ENCODE measurements at places on chromosomes 2 and 18.

GRCh38 chr2:99609851-99610381 lies 120.1 kb upstream of the REV1 start:
- DNase-seq, result no peak

DNA sequence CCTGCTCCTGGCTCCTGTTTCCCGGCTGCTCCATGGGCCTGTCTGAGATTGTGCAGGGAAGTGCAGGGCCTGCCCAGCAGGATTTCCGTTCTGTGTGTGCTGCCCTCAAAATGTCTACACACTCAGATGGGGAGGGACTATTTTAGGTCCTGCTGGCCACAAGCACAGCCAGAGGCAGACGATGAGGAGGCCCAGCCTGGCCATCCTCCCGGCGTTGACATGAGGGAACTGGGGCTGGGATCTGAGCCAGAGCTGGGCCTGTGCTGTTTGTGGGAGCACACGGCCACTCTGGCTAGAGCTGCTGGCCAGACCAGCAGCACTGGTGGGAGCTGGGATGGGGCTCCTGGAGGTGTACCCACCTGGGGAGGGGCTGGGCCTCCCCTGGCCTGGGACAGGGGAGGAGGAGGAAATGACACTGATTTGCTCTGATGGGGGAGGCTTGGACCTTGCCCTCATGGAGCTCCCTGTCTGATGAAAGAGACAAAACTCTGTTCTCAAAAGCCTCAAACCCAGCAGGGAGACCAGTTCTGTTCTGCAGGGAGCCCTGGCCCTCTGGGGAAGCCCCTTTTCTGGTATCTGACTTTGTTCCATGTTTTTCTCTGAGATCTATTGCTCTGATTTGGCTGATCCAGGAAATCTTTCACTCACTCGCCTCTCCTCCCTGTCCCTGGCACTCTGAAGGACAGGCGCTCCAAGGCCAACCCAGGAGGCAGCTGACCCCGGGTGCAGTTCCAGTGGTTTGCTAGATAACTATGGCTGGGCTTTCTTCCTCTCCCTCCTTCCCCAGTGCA lies 161.8 kb downstream of the DYSF start:
- no peak for DNase-seq

DNA sequence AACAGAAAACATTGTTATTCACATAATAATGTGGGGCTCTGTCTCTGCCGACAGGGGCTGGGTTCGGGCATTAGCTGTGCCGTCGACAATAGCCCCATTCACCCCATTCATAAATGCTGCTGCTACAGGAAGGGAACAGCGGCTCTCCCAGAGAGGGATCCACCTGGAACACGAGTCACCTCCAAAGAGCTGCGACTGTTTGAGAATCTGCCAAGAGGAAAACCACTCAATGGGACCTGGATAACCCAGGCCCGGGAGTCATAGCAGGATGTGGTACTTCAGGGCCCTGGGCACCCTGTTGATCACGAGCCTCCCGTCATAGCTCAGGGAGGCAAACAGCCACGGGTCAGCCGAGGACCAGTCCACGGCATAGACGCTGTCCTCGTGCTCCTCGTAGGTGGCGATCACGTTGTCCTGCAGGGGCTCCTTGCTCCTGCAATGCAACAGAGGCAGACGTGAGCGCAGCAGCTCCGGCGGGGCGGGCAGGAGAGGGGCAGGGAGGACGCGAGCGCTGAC lies 188.5 kb downstream of the EIPR1 start:
- DNase-seq, result no peak

DNA sequence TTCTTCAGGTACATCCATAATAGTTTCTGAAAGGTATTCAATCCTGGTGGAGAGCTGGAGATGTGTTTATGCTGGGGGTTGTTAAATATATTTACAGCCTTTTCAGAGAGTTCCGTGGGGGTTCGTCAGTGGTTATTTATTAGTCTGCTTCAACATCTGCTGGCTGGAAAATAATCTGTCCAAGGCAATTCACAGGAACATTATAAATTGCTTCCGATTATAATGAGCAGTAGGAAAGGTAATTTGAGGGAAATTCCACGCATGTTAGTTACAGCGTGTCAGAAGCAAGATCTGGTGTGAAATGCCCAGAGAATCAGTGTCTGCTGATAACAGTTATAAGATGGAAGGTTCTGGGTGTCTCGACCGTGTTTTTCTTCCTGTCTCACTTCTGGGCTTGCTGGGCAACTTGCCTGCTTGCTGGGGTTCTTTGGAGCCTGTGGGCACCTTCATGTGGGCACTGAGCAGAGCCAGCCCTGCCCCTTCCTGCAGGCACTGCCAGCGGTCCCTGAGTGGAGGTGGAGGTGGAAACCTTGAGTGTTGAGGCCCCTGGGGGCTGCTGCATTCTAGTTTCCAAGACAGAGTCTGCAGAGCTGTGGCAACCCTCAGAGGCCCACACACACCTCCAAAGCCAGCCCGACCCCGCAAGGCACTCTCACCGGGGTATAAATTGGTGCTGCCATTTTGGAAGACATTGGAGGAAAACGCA lies 185.7 kb downstream of the FAM210A start:
- peak; percentile 12 for DNase-seq

DNA sequence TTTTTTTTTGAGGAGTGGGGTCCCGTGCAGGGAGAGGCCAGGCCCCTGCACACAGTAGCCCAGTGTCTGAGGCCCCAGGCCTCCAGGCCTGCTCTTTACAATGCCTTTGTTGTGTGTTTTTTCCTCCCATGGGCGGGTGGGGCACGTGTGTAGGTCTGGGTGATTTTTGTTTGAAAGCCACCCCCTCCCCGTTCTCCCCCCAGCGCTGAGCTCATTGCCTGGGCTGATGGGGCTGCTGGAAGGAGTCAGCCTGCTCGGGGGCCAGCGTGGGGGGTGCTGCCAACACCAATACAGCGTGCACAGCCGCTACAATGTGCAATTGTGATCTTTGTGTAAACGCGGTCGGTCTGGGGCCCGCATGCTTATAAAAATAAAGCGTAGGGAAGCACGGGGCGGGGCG lies 142.7 kb downstream of the DYSF start:
- DNase-seq, result no peak

DNA sequence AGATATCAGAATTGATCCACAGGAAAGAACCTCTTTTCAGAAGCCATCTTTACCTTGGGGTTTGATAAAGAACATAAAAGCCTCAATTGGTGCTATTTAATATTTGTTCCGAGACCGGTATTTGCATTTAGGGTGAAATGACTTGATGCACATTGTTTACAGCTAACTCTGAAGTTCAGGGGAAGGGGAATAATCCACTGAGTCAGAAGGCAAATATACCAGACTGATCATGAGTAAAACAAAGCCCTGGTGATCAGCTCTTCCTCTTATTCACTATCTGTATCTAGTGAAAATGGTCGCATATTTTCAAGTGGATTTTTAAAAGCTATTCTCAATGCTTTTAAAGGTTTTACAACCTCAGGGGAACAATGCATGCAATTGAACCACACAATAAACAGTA lies 53.0 kb upstream of the ATP8B1 start:
- no peak for DNase-seq

DNA sequence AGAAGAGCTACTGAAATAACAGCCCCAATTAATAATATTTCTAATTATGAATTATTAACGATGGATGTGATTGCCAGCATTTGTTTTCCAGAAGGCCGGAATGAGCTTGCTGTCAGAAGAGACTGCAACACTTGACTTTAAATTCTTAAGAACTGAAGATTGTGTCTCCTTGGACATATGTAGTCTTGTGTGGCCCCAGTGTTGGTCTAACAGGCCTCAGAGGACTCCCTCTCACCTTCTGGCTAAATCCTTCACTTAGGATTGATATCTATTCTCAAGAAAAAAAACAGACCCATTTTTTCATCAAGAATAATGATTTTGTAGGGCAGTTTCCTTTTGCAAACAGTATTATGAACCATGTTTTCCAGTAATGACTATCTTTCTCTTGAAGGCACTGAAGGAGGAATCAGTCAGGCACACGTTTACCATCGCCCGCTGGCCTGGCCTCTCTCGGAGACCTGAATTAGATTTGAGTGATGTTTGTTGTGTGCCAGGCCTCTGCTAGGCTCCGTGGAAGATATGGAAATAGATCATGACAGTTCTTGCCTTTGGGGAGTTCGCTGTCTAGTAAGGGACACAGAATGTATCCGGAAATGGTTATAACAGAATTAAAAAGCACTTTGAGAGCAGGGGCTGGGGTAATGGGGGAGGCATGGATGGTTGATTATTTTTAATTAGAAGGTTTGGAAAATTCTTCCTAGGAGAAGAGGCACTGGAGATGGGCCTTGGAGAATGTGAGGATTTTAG lies 258.0 kb downstream of the MYCN start:
- no peak for DNase-seq

- no peak for DNase-seq
Observed at GRCh38 chr2:107411267-107411666, 415.4 kb upstream of the RGPD4 start.

- DNase-seq, result no peak
Observed at GRCh38 chr2:159071190-159071915, 102.9 kb downstream of the TANC1 start.

- DNase-seq, result no peak
Observed at GRCh38 chr2:973129-973528, 22.5 kb downstream of the SNTG2 start.

DNA sequence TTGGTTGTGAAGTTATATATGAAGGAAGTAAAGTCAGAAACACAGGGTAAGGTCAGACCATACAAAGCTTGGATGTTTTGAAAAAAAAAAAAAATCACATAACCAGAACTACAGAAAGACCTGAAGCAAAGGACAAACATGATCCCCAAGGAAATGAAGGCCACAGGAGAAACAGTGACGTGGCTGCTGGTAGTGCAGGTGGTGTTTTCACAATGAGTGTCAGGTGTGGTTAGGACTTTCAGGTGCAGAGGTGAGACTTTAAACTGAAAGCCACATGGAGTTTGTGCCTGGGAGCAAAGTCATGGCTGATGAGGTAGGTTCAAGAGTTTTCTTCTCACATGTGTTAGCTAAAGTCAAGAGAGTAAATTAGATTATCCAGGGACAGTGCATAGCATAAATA lies 270.7 kb downstream of the PIEZO2 start:
- no peak for DNase-seq

DNA sequence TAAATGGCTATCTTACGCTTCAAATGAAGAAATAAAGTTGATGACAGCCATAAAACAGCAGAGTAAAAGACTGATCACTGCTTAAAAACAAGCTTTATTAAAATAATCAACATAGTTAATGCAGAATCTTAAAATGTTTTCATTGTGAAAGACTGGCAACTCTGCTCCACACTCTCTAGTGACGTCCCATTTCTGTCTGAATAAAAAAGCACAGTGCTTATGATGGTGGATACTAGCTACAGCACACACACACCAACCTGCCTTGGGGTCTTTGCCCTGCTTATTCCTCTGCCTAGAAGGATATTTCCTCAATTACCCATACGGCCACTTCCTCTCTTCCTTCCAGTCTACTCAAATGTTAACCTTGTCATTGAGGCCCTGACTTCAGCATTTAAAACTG lies 19.1 kb downstream of the C1D start:
- no peak for DNase-seq

- no peak for DNase-seq
Observed at GRCh38 chr2:197705912-197706838, 1.0 kb downstream of the MARS2 start.

DNA sequence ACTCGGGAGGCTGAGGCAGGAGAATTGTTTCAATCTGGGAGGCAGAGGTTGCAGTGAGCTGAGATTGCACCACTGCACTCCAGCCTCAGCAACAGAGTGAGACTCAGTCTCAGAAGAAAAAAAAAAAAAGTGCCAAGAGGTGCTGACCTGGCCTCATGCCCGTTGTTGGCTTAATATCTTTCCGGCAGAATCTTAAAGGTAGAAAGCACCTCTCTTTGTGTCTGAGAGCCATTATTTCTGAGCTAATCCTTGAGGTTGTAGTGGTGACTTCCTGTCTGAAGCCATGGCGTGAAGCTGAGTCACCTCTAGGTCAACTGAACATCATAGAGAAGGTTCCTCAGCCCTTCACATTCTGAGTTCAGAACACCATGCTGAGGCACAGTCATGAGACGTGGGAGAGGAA lies 60.4 kb downstream of the WDSUB1 start:
- no peak for DNase-seq

- DNase-seq, result no peak
Observed at GRCh38 chr2:113277474-113278072, 1.1 kb downstream of the PAX8 start.

GRCh38 chr2:105797298-105797819 lies 52.6 kb downstream of the NCK2 start:
- no peak for DNase-seq

DNA sequence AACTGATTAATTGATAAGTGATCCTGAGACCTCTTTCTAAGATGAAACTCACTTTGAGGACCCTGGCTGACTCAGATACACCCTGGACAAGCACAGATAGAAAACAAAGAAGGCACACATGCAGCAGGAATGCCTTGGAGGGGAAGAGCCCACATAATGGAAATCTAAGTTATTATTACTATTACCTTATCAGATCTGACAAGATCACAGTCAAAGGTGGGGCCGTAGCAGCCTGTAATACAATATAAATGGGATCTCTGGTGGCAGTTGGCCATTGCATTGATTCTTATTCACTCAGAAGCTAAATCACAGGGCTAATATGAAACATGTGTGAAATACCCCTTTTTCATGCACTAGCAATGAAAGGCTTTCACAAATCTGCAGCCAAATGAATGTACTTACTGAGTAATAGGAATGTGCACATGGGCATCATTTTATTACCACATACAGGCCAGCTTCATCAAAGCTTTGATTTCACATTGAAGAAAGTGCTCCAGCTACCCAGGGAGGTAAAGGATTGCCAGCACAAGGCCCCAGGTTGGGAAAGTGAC lies 84.0 kb downstream of the ZBTB7C start:
- DNase-seq, result no peak

GRCh38 chr18:37778417-37779165 lies 213.0 kb upstream of the CELF4 start:
- peak; percentile 1 for DNase-seq

All from activated T-cell treated with anti-CD3 and anti-CD28 coated beads for 1 hour (primary cell).